ENCODE measurements at places on chromosomes 1 and 21. TPM values are rescaled to one million over a fixed set of nuclear protein-coding genes. Genes with fewer than 3 reads are reported as not detected.

The RAB13 gene
- 23.0 TPM for total RNA-seq

The CHRNB2 gene
- not detected for total RNA-seq

The NBPF10 gene
- 3.3 TPM for total RNA-seq

The NBPF4 gene
- total RNA-seq: 0.42 TPM

The SPRR2E gene
- total RNA-seq: not detected

The KISS1 gene
- not detected for total RNA-seq

The FOXD3 gene
- 27.3 TPM for total RNA-seq

The TRIM67 gene
- total RNA-seq: not detected

The OR2T2 gene
- not detected for total RNA-seq

The KDM1A gene
- total RNA-seq: 44.4 TPM

The TMPRSS15 gene
- not detected for total RNA-seq

The PROK1 gene
- total RNA-seq: not detected

The ABCG1 gene
- 17.7 TPM for total RNA-seq

The ZFYVE9 gene
- total RNA-seq: 37.7 TPM

The LIN28A gene
- total RNA-seq: not detected

The LCE3E gene
- total RNA-seq: not detected

The CNTN2 gene
- 9.4 TPM for total RNA-seq

The DNALI1 gene
- total RNA-seq: 9.2 TPM

The LINGO4 gene
- total RNA-seq: not detected

The SPRR1B gene
- total RNA-seq: not detected

The ERVH48-1 gene
- total RNA-seq: not detected

The TRAF3IP3 gene
- 2.5 TPM for total RNA-seq

The LCE1E gene
- not detected for total RNA-seq

The ALG6 gene
- 6.6 TPM for total RNA-seq

The PPP1R8 gene
- 32.0 TPM for total RNA-seq

The KCNK2 gene
- total RNA-seq: 9.4 TPM

The TSPEAR gene
- not detected for total RNA-seq

The MAPKAPK2 gene
- total RNA-seq: 49.5 TPM

The KIF26B gene
- total RNA-seq: 2.0 TPM

The PTPN7 gene
- total RNA-seq: 1.2 TPM

The OLFML2B gene
- total RNA-seq: 20.6 TPM

The LDLRAD1 gene
- total RNA-seq: not detected

The LHX8 gene
- total RNA-seq: not detected

The ASCL5 gene
- not detected for total RNA-seq

The PRELP gene
- total RNA-seq: 180 TPM

The TBCE gene
- total RNA-seq: 33.9 TPM

The CACNA1S gene
- not detected for total RNA-seq
